ENCODE measurements at places on chromosomes 2 and 18.

DNA sequence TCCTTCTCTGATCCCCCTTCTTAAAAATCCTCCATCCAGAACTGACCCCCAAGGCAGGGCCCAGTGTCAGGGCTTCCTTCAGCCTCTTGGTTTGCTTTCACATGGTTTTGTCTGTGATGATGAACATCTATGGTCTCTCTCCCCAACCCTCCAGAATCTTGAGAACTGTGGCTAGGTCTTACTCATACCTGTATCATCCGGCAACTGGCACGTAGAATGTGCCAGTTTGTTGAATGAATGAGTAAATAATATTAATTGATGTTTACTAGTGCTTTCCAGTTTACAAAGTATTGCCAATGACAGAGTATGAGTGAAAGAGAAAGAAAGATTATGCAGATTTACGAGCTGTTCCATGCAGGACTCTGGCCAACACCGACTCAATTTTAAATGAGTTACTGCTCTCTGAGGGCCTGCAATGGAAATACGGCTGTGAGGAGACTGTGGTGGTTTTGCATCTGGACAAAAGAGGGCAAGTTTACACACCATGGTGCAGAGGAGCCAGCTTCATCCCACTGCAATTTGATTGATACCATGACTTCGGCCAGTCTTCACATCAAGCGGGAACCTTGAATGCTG is 29.9 kb upstream of the TRIB2 start:
- DNase-seq: no peak

DNA sequence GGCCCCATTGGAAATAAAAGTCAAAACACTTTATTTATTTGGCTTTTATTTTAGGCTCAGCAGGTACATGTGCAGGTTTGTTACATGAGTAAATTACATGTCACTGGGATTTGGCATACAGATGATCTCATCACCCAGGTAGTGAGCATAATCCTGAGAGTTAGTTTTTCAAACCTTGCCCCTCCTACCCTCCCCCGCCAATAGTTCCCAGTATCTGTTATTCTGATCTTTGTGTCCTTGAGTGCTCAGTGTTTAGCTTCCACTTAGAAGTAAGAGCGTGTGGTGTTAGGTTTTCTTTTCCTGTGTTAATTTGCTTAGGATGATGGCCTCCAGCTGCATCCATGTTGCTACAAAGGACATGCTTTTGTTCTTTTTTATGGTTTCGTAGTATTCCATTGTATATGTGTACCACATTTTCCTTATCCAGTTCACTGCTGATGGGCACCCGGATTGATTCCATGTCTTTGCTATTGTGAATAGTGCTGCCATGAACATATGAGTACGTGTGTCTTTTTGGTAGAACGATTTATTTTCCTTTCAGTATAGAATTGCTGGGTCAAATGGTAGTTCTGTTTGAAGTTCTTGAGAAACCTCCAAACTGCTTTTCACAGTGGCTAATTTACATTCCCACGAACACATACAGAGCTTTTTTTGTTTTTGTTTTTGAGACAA is 47.9 kb downstream of the ARMC9 start:
- DNase-seq: no peak

DNA sequence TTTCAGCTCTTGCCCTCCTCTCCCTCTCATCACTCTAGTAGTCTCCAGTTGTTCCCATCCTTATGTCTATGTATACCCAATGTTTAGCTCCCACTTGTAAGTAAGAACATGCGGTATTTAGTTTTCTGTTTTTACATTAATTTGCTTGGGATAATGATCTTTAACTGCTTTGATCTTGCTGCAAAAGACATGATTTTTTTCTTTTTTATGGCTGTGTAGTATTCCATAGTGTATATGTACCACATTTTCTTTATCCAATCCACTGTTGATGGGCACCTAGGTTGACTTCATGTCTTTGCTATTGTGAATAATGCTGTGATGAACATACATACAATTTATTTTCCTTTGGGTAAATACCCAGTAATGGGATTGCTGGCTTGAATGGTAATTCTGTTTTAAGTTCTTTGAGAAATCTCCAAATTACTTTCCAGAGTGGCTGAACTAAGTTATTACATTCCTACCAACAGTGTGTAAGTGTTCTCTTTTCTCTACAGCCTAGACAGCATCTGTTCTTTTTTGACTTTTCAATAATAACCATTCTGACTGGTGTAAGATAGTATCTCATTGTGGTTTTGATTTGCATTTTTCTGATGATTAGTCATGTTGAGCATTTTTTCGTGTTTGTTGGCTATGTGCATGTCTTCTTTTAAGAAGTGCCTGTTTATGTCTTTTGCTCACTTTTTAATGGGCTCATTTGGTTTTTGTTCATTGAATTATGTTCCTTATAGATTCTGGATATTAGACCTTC is 179.6 kb upstream of the SLC39A10 start:
- DNase-seq: no peak

DNA sequence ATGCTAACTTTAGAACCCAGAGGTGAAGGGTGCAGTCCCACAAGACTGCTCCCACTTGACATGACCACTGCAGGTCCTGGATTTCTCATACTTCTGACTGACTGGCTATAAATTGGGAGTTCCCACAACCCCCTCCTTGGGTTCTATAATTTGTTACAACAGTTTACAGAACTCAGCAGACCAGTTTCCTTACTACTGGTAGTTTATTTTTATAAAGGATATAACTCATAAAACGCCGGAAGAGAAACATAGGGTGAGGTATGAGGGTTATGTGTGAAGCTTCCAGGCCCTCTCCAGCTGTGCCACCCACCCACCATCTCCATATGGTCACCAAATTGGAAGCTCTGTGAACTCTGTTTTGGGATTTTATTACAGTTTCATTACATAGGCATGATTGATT is 839.6 kb downstream of the TSN start:
- no peak for DNase-seq
